RPMI8226 (cell line): ENCODE measurements at places on chromosomes 11 and 22.

- no peak for DNase-seq
Measured at GRCh38 chr22:29530716-29531115, 22.8 kb downstream of the THOC5 start.

DNA sequence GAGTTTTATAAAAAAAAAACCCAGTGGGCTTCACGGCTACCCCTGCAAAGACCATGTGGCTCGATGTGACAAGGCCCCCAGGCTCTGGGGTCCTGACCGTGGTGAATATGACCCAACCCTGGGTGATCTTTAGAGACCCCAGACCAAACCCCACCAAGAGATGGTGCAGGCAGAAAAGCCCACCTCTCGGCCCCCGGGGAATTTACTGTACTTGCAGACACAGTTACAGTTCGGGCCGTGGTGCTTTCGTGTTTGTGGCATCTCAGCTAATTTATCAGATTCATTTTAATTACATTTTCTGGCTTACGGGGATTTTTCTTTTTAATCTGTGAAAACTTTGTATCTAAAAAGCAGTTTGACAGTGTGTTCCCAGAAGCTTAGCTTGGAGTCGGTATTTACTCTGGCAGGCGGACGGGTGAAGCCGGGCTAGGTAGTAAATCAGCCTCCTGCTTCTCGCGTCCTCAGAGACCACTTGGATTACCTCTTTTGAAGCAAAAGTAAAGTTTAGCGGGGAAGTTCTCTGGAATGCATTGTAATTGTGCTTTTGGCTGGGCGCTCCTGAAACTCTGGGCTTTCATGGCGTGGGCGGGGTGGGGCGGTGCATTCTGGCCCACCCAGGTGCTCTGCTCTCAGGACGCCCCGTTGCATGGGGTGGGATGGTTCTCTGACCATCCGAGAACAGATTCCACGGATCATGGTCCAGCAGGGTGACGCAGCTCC is 25.3 kb downstream of the ANO1 start:
- DNase-seq = no peak

DNA sequence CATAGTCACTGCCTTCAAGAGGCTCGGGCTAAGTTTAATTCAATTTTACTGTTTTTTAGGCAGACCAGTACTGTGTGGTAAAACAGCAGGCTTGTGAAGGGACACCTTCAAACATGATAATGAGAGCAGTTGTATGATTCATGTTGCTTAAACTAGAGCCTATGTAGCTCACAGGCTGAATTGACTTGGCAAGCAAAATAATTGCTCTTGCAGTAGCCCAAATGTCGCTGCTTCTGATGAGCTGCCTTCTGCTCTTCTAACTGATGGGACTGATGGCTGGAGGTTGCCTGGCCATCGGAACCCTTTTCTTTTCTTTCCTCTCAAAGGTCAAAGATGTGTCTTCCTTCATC is 137.6 kb downstream of the MAML2 start:
- DNase-seq = no peak

- peak; percentile 79 for DNase-seq
Measured at GRCh38 chr11:73288873-73289707, 17.0 kb downstream of the P2RY6 start.

GRCh38 chr11:65478388-65479183 is 20.3 kb upstream of the MALAT1 start:
- no peak for DNase-seq

GRCh38 chr11:69449320-69450063 is 32.0 kb upstream of the LINC01488 start:
- peak; percentile 28 for DNase-seq

GRCh38 chr11:91163619-91164451 is 941.0 kb upstream of the CHORDC1 start:
- DNase-seq = no peak

DNA sequence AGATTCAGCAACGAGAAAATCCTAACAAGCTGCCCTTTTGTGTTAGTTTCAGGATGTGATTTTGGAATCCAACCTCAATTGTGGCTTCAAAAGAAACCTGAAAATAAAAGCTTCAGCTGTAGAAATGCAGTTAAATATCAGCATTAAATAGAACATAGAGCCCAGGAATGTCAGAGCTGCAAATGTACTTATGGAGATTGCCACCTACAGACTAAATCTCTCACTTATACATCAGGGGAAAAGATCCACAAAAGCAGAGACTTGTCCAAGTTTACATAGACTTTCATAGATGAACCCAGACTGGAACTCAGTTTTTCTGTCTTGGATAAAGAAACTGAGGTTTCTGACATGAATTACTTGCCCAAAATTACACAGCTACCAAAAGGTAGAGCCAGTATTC is 446.6 kb downstream of the DLG2 start:
- no peak for DNase-seq

DNA sequence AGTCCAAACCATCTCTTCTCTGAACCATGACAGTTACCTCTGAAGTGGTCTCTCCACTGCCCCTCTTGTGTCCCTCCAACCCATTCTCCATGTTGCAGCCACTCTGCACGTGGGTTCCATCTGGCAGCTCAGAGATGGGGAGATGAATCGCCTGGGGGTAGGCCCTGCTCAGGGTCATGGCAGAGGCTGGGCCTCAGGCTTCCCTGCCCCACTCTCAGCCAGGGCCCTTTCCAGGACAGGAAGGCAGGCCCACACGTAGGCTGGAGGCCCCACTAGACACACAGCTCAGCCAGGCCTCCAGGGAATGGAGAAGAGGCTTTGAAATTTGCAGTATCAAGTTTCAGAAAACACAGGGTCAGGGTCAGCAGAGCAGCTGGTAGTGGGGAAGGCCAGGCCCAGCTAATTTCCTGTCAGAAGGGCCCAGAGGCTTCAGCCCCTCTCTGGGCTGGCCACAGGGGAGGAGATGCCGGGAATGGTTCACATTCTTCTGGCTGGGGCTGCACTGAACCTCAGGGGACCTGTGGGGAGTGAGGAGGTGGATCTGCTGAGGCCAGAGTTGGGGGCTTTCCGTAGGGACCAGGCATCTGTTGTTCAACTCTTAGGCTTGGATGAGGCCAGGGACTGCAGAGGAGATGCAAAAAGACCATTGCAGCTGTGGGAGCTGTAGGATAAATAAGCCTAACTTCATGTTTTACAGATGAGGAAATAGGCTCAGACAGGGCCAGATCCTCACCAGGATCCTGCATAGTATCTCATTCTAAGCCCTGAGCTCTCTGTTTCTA is 101.6 kb downstream of the SWAP70 start:
- DNase-seq = no peak

DNA sequence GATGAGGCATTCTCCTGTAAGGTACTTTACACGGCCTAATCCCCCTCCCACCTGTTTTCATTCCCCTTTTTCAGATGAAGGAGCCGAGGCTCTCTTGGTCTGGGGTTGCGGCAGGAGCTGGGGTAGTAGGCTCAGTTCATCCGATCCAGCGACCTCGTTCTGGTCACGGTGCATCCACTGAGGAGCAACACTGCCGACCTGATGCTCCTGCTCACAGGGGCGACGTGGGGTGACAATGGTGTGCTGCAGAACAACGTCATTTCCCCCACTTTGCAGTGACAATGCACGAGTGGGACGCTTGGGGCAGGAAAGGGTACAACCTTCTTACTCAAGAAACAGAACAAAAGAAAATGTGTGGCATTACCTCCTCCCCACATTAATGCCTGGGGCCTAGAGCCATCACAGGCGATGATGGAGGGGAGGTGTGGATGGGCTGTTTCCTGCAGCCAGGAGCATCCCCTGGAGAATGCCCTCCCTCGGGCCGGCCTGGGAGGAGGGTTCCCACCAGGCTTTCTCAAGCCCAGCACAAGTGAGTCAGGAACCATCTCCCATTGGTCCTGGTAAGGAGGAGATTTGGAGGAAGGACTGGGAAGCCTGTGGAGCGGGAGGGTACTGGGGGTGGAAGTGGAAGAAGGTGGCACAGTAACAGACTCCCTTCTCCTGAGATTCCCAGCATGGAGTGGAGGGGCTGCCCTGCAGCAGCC is 125.6 kb downstream of the SPATA19 start:
- no peak for DNase-seq

- DNase-seq = no peak
Measured at GRCh38 chr22:37383341-37383740, 43.9 kb downstream of the ELFN2 start.

DNA sequence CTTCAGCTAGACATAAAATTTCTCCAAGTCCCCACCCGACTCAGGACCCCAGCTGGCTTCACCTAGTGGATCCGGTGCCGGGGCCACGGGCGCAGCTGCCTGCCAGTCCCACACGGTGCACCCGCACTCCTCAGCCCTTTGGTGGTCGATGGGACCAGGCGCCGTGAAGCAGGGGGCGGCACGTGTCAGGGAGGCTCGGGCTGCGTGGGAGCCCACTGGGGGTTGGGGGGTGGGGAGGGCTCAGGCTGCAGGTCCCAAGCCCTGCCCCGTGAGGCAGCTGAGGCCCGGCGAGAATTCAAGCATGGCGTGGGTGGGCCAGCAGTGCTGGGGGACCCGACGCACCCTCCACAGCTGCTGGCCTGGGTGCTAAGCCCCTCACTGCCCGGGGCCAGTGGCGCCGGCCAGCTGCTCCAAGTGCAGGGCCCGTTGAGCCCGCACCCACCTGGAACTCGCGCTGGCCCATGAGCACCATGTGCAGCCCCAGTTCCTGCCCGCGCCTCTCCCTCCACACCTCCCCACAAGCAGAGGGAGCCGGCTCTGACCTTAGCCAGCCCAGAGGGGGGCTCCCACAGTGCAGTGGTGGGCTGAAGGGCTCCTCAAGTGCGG is 747.0 kb downstream of the FAM181B start:
- DNase-seq = no peak

DNA sequence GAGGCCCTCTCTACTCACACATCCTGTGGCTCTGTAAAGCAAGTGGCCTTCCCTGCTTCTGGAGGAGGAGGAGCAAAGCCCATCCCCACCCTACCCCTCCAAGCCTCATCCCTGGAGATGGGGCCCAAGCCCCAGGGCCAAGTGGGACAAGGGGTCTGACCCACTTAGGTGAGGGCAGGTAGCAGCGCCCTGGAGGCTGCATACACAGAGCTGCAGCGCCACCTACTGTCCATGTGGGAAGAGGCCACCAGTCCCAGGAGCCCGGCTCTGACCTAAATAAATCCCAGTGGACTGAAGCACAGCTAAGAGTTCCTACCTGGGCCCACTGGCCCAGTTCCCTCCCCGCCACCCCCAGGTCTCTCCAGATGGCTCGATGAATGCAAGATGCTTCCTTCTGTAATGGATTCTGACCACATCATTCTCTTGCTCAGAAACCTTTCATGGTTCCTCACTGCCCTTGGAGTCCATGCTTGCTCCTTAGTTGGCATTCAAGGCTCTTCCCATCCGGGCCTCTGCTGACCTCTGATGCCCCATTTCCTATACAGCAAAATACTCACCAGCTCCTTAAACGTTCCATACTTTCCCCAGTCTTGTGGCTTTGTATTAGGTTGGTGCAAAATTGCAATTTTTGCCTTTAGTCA is 62.1 kb downstream of the THAP12 start:
- peak; percentile 91 for DNase-seq

GRCh38 chr11:22460181-22460580 is 122.0 kb downstream of the SLC17A6 start:
- no peak for DNase-seq

- DNase-seq = no peak
Measured at GRCh38 chr22:27138471-27138870, 481.1 kb downstream of the MIAT start.

- DNase-seq = no peak
Measured at GRCh38 chr11:32820497-32820896, 9.2 kb upstream of the PRRG4 start.

- DNase-seq = no peak
Measured at GRCh38 chr11:113715882-113716625, 9.9 kb upstream of the TMPRSS5 start.

DNA sequence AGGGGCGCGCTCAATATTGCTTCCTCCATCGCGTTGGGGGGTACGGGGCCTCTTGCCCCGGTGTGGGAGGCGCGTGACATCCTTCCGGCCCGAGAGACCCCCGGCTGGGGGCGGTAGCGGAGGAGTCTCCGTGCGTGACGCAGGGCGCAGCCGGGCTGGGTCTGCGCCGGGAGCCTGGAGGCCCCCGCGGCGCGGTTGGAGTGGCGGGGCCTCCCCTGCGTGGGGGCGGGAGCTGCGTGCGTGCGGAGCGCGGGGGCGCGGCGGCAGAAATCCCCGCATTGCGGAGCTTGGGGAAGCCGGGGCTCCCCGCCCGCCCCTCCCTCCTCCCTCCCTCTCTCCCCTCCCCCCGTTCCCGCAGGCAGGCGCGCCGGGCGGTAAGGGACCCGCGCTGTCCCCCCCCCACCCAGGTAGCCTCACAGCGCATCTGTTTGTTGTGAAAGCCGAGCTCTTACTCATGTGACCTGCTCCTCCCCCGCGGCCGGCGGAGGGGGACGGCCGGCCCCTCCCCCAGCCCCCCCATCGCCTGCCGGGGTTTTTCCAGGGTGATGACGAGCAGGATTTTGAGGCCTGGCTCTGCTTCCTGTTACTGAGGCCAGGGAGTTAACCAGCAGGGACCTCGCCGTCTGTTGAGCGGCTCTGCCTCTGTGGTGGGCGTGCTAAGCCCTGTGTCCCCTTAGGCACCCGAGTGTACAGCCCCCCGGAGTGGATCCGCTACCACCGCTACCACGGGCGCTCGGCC is 1.6 kb downstream of the PIM3 start:
- DNase-seq = peak; percentile 89

GRCh38 chr22:31271026-31271425 is 21.3 kb downstream of the PIK3IP1 start:
- DNase-seq = no peak

GRCh38 chr11:77287136-77287535 is 14.3 kb downstream of the GDPD4 start:
- no peak for DNase-seq

GRCh38 chr11:795634-796564 is 2.2 kb downstream of the SLC25A22 start:
- peak; percentile 87 for DNase-seq

- DNase-seq = no peak
Measured at GRCh38 chr11:129230006-129230405, 37.9 kb upstream of the ARHGAP32 start.

DNA sequence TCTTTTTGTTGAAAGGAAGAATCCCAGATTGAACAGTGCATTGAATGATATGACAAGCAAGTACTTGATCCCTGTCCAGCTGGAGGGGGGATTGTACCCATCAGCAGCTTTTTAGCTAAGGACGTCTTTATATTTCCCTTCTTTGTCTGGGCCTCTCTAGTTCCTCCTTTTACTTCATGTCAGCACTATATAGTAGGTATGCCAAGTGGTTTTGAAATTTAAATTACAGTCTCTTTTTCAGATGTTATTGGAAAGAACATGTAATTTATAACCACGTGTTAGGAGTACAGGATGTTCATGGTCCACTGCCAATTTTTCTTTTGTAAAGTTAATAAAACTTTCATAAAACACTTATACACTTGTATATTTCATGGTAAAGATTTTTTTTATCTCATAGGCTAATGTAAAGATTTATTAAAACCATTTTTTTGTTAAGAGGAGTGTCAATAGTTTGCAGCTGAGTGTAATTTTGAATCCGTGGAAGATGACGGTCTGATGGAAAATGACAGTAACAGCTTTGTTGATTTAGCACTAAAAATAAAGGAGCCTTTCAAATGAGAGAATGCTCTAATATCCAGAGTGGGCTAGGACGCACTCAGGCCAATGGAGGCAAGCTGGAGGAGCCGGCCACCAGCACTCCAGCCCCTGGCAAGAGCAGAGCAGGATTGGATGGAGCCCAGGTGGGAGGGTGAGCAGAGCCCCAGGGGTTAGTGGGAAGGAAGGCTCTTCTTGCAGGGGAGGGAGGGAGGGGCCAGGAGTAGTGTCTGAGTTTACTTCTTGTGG is 488.3 kb downstream of the INSC start:
- no peak for DNase-seq

- DNase-seq = no peak
Measured at GRCh38 chr22:46145361-46145851, 4.9 kb upstream of the PPARA start.

GRCh38 chr11:123060277-123061000 is 1.5 kb downstream of the HSPA8 start:
- peak; percentile 48 for DNase-seq
